ENCODE measurements at places on chromosomes 6 and 20.
A peak's percentile ranks its signal among the peaks of the same experiment; 100 is the strongest.

GRCh38 chr20:53408691-53409446, 184.8 kb downstream of the ZNF217 start:
- DNase-seq: no peak

DNA sequence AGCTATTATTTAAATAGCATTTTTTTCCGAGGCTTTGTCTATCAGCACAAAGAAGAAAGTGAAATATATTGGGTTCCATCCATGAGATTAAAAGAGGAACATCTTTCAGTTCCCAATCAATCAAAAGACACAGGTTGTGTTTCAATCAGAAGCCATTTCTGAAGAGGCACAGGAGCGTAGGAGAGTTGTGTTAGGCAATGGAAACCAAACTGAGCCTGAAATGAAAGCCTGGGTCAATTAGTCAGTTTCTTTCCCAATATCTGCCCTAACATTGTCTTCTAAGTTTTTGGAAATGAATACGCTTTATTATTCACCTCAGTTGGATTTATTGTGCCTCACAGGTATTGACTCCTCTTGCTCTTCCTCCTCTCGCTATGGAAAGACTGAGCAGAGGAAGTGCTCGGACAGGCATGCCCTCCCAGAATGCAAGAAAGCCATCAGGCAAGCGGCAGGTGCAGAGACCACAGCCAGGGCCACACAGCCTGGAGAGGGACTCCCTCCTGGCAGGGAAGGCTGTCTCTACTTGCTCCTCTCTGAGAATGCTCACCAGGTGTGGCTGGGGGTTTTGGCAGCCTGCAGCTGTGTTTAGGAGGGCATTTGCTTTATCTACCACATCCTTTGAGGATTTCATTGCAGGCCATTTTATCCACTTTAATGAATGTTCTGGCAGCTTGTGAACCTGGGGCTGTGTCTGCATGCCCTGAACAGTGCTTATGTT, 100.8 kb upstream of the NEDD9 start:
- no peak for DNase-seq

- no peak for DNase-seq
Observed at GRCh38 chr6:169891421-169891820, 140.0 kb downstream of the ERMARD start.

- DNase-seq: no peak
Observed at GRCh38 chr20:3434232-3434631, 26.8 kb upstream of the DNAAF9 start.

- DNase-seq: no peak
Observed at GRCh38 chr20:41198443-41198842, 61.1 kb downstream of the PLCG1 start.

DNA sequence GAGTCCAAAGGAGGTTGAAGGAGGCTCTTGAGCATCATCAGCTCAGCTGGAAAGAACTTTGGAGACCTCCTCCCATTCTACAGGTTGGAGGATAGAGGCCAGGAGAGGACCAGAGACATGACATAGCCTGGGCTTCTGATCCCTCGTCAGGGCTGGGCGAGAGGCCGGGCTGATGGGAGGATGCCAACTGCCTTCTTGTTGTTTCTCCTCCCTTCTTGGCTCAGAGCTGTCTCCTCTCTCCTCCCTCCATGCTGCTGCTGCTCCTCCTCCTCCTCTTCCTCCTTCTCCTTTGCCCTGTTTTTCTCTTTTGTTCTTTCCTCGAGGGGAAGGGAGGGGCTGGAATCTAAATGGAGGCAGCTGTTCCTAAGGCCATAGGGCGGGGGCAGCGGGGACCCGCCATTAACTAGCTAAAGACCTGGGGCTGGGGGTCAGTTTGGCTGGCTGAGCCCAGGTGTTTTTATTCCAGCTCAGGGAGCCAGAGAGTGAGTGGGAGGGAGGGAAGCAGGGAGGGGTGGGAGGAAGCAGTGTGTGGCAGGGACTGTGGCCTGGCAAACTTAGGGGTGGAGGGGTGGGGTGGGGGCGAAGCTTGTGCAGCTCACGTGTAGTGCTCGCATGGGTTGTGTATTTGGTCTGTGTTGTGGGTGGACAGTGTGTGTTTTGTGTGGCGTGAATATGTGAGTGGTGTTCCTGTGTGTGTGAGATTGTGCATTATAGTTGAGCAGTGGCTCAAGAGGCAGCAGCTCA, 84.8 kb downstream of the CD40 start:
- no peak for DNase-seq

GRCh38 chr6:81613606-81614005, 138.9 kb downstream of the TENT5A start:
- DNase-seq: no peak

GRCh38 chr20:419556-420165, 11.6 kb downstream of the RBCK1 start:
- peak; percentile 5 for DNase-seq

DNA sequence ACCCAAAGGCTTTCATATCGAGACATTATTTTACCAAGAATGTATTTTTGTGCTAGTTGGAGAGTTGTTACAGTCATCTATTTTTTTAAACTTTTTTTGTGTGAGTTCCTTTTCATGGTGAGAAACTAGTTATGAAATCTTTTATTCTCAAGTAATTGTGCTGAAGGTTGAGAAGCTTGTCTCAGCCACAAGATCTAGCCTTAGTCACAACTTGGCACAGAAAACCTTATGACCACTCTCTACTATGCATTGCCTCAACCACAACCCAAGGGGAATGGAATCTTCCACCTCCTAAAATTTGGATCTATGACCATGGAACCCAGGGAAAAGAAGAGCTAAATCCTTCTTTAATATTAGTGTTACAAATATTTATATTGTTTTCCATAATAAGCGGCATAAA, 58.5 kb downstream of the HS3ST5 start:
- DNase-seq: no peak

- no peak for DNase-seq
Observed at GRCh38 chr6:84862843-84863242, 98.4 kb upstream of the TBX18 start.

DNA sequence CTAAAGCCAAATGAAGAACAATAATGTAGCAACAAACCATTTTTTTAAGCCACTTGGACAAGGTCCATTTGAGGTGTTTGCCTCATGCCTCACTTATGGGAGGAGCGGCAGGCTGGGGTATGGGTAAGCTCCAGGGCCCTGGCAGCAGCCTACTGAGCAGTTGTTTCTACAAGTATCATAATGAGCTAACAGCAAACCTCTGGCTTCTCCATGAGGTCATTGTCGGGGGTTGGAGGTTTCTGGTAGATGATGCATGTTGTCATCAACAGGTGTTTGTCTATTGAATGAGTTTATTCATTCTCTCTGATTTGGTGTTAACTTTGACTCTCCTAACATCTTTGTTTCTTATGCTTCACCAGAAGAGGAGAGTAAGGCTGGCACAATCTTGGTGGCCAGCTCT, 150.7 kb downstream of the TBC1D7 start:
- no peak for DNase-seq

- DNase-seq: peak; percentile 39
Observed at GRCh38 chr20:37344506-37345338, 1.2 kb upstream of the SRC start.

DNA sequence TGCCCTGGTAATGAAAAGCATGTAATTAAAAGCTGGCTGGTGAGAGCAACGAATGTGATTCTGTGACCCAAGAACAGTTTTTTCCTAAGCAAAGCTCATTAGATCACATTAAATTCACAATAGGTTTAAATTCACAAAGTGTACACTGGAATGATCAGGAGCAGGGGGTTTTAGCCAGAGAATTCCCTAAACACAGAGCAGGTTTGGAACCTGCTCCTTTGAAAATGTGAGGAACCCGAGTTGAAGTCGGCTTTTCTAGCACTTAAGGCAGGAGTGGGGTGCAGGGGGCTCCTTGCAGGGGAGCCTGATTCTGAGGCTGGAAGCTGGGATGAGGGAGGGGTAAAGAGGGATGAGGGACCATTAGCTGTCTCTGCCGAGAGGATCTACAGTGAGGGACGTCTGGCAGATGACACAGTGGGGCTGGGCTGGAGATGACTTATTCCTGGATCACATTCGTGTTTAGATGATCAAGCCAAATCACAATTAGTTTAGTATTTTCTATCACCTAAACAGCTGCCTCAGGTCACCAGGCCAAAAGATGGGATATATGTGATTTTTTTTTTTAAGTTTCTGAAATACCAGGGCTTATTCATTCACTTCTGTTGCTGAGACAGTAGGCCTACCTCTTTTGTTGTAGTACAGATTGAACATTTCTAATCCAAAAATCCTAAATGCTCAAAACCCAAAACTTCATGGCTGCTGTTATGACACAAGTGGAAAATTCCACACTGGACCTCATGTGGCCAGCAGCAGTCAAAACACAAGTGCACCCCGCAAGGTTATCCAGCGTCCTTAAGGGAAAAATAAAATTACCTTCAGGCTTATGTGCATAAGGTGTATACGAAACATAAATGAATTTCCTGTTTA, 93.1 kb upstream of the HIVEP1 start:
- no peak for DNase-seq

DNA sequence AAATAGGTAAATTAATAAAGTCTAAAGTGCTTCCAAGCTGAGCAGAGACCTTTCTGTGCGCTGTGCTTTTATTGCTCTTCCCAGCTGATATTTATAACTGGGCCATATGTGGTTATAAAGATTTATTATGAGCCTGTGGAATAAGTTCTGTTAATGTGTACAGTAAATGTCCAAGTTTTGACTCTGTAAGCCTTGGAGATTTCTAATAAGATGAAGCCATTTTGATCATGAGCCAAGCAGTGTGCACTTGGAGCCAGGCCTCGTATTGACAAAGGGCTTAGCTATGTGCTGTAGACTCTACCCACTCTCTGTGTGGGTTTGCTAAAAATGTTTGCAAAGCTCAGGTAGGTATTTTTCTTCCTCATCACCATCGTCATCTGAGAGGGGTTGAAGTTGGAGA, 361.1 kb downstream of the FOXA2 start:
- no peak for DNase-seq

DNA sequence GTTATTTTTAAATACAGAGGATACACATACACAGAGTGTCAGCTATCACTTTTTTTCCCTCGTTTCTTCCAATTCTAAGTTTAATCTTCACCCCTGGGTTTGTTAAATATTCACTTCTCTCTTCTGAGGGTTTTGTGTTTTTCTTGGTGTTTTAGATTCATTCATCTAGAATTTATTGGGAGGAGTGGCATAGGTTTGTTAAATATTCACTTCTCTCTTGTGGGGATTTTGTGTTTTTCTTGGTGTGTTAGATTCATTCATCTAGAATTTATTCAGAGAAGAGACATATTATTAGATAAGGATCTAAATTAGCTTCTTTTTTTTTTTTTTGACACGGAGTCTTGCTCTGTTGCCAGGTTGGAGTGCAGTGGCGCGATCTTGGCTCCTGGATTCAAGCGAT, 3.9 kb downstream of the GTF2H5 start:
- DNase-seq: no peak

DNA sequence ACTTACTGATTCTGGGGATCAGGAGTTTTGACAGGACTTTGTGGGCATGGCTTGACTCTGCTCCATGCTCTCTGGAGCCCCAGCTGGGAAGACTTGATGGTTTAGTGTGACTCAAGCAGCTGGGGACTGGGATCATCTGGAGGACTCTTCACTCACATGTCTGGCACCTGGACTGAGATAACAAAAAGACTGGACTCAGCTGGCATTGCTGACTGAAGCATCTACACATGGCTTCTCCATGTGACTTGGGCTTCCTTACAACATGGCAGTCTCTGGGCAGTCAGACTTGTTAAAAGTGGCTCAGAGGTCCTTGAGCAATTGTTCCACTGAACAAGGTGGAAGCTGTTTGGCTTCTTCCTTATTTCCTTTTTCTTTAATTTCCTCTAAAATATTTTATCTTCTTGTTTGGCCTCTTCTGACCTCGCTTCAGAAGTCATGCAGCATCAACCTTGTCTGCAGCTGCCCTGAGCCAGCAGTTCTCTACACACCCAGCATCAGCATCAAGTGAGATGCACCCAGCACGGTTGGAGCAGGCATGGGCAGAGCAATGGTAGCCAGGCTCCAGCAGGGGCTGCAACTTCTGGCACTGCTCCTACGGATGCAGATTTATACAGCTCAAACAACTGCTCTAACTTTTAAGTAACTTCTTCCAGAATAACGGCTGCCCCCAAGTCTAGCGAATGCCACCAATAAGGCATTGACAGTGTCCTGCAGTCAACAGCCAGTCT, 5.6 kb upstream of the HM13 start:
- no peak for DNase-seq

- DNase-seq: no peak
Observed at GRCh38 chr20:42945234-42945994, 244.3 kb downstream of the PTPRT start.

GRCh38 chr6:108337721-108338120, 42.9 kb downstream of the AFG1L start:
- DNase-seq: no peak

- DNase-seq: no peak
Observed at GRCh38 chr6:135994857-135995544, 143.5 kb downstream of the PDE7B start.

DNA sequence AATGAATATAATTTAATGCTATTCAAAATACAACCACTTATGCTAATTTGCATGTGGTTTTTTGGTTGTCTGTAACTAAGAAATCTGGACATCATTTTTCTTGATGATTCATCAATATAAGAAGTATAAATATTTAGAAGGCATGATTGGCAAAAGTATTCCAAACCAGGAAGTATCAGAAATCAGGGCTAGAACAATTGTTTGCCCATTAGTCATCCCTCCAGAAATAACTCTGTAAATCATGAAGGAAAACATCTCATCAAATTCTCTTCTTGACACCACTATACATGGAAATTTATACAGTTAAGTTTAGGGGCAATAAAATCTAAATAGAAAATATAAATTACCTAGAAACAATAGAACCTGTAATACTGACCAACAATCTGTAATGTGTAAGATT, 554.7 kb upstream of the HS3ST5 start:
- DNase-seq: no peak
